ENCODE measurements at places on chromosomes 6 and 20.
A peak's percentile ranks its signal among the peaks of the same experiment; 100 is the strongest.

DNA sequence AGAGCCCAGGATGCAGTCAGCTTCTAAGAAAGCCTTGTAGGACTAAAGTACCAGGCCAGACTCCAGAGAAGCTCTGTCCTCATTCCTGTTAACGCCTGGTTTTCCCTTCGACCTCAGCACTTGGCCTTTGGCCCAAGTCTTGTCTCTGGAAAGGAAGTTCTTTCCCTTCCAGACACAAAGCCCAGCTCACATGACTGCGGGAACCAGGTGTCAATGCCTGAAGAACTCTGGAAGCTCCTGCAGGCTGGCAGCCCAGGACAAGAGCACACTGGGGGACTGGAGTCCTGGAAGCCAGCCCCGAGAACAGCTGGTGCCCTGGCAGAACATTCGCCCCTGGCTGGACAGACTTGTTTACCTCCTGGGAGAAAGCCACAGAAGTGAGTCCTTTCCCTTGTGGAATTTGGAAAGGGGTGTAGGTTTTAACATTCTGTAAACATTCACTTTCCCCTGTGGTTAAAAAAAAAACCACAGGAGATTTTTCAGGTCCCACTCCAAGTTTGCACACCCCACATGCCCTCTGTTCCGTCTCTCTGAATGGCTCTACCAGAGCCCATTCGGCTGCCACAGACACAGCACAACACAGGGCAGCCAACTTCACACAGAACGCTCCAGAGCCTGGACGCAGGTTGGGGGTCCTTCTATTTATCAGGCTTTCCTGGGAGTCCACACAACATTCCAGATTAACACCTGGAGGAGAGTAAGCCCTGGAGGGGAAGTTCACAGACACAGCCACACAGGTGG is 18.1 kb downstream of the ACSS1 start:
- DNase-seq, result no peak

GRCh38 chr6:44442236-44442635 is 54.7 kb downstream of the CDC5L start:
- no peak for DNase-seq

DNA sequence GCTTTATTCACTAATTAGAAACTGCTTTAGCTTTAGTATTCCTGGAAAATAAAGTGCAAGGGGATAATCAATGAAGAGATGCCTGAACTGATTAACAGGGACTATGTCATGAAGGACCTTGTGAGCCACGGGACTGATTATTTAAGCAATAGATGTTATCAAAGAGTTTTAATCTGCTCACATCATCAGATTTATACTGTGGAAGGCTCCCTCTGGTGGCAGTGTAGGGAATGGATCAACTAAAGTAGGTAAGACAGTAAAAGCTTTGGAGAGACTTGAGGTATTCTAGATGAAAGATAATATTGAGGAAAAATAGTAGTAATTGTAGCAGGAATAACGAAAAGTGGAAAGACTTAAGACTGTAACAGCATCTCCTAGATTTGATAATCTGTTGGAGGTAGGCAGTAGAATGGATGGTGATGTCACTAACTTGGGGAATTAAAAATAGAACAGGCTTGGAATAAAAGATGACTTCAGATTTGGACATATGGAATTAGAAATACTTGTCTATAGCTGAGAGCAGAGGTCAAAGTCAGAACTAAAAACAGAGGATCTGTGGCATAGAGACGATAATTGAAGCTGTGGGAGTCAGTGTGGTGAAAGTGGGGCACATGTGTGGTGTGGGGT is 80.3 kb upstream of the HTR1E start:
- peak; percentile 28 for DNase-seq

- DNase-seq, result no peak
These were observed 118.5 kb downstream of the GFRAL start for GRCh38 chr6:55445648-55446204.

GRCh38 chr20:48607544-48607865 is 220.3 kb downstream of the PREX1 start:
- DNase-seq, result no peak

DNA sequence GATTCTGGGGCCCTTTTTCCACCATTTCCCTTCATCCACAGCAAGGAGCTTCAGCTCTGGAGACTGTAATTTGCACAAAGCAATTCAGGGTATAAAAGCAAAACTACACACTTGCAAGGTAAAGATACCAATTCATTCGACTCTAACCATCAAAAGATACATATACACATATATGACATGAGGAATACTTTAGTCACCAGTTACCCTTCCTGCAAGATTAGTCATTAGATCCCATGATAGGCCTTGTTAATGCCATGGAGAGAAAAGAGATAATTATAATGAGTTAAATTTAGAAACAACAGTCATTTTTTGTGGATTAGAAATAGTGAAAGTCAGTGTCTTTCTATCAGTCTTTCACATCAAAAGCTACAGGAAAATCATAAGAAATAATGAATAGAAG is 204.2 kb downstream of the KCNQ5 start:
- no peak for DNase-seq

- DNase-seq, result peak; percentile 80
These were observed 32.9 kb downstream of the HM13 start for GRCh38 chr20:31547017-31547675.

- DNase-seq, result no peak
These were observed 68.1 kb upstream of the PMEPA1 start for GRCh38 chr20:57777911-57778310.
